Stimulated activated CD4-positive, alpha-beta T cell treated with anti-CD3 and anti-CD28 coated beads, Interleukin-1b, Interleukin-23, amount 100 ng/mL, for 48 hours (primary cell): ENCODE measurements at places on chromosomes 6 and 20.

GRCh38 chr6:60952500-60952899 lies 1333.5 kb downstream of the KHDRBS2 start:
- DNase-seq, result no peak

DNA sequence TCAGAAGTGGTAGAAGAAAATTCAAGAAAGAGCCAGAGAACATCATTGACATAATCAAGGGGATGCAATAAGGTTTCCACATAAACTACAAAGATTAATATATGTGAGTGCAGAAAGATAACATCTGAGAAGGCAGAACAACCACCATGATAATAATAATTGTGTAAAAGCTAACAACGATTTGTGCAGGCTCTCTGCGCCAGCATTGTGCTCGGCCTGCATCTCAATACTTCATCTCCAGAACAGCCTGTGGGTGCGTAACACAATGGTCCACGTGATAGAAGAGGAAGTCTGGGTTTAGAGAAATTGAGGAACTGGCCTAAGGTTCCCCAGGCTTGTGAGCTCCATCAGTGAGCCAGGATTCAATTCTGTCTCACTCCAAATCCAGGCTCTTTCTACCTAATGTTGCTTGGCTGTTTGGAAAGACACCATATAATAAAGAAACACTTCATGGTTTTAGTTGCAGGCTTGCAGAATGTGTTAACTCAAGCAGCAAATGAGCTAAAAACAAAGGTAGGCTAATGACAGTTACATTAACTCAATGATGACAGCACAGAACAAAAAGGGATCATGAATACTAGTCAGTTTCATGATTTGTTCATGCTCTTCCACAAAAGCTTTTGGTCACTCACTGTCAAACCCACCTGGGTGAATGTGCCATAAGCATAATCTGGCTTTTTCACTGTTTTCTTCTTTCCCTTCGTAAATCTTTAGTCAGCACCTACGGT lies 71.2 kb downstream of the LY86 start:
- no peak for DNase-seq

GRCh38 chr20:48659858-48660257 lies 167.9 kb downstream of the PREX1 start:
- no peak for DNase-seq

- DNase-seq, result no peak
Observed at GRCh38 chr6:38436726-38437465, 202.8 kb downstream of the BTBD9 start.

- no peak for DNase-seq
Observed at GRCh38 chr6:2803731-2804429, 37.8 kb downstream of the SERPINB1 start.

DNA sequence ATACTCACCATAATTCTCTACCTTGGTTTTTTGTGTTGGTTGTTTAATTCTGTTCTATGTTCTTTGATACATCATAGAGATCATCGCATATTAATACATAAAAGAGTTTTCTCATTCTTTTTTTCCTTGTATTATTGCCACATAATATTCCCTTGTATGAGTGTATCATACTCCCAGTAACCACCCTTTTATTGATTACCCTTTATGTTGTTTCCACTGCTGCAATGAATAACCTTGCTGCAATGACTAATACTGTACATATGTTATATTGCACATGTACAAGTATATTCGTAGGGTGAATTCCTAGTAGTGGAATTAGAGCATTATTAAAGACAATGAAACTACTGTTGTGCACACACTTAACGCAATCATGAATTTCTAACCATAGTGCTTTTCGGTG lies 9.1 kb upstream of the SF3B5 start:
- DNase-seq, result no peak

GRCh38 chr6:144397141-144397540 lies 112.0 kb downstream of the UTRN start:
- DNase-seq, result no peak

GRCh38 chr6:117555262-117555849 lies 47.0 kb downstream of the GOPC start:
- DNase-seq, result no peak

DNA sequence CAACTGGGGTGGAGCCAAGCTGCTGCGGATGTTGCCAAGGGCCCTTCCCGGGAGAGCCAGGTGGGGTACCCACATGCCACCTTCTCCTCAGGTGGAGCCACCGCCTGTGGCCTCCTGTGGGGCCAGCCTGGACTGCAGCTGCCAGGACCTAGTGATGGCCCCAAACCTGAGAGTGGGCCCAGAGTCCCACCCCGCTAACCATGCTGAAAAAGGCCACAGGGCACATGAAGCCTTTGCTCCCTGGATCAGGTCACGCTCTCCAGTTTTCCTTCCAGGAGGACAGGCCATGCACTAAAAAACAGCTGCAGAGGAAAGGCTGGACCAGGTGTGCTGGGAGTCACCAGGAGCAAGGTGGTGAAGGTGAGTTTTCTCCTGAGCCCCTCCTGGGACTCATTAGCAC lies 73.9 kb upstream of the SLC22A16 start:
- no peak for DNase-seq

DNA sequence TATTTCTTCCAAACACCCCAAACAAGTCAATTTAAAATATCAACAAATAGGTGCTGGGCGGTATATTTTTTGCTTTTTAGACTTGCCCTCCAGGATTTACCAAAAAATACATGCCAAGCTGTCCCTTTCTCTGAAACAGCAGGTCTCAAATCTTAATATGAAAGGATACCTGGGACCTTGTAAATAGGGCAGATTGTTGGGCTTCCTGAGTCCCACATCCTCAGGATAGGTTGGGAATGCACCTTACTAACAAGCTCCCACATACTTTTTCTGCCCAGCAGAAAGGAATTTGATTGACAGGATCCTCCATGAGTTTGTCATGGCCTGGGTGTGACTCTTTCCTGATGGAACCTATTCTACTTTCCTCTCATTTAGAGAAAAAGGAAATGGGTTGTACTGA lies 4.9 kb upstream of the SLC24A3 start:
- DNase-seq, result no peak

- no peak for DNase-seq
Observed at GRCh38 chr6:6699741-6700367, 111.3 kb downstream of the LY86 start.

- peak; percentile 74 for DNase-seq
Observed at GRCh38 chr6:149190224-149190831, 127.2 kb upstream of the TAB2 start.

DNA sequence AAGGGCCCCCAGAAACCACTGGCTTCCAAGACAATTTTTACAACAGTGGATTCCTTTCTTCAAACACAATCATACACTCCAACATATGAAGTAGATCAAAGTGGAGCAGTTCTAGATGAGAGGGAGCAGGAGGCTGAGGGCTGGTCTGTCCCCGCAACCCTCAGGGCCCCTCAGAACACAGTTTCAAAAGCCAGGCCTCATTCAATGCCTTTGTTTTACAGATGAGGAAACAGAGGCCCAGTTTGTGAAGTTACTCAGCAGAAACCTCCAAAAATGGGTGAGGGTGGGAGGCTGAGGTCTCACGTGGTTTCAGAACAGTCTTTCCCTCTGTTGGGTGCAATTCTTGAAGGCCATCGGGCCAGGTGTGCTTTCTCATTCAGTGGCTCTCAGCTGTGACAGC lies 134.9 kb downstream of the SCML4 start:
- no peak for DNase-seq

- DNase-seq, result no peak
Observed at GRCh38 chr6:118679327-118679901, 28.0 kb upstream of the CEP85L start.

DNA sequence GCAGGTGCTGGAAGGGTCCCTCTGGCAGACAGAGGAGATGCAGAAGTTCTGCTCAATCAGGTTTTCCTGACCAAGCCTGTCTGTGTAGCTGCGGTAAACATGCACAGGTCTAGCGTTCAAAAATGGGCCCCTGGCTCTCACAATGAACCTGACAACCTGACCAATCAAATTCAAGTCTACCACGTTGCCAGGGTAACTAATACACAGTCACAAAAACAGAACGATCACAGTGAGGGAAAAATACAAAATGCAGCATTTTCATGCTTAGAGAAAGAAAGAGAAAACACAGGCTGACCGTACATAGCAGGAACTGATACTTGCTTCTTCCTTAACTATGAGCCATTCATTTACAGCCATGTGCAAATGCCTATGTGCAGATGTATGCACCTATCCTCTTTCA lies 353.1 kb upstream of the TSHZ2 start:
- no peak for DNase-seq

DNA sequence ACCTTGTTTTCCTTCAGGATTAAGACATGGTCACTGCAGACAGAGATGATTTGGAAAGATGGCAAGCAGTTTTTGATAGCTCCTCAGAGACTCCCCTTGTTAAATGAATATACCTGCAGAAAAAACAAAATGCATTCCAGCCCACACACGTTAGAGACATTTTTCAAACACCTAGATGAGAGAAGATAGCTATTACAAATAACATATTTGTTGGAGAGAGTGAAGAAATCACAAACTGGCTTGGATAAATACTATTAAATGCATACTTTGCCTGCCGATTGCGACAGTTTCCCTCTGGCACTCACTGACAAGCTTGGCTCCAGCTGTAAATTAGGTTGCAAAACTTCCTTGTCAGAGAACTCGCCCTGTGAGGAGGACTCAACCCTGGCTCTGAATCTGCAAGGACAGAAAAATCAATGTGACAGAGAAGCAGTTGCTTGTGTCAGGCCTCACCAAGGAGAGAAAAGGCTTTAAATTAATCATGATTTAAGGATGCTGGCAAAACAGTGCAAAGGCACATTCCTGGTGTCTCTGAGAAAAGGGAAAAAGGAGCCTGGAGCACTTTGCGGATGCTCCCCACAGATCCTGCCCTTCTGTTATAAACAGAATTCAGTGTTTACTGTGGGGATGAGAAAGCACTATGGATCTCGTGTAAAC lies 423.7 kb upstream of the MARCKS start:
- DNase-seq, result no peak

DNA sequence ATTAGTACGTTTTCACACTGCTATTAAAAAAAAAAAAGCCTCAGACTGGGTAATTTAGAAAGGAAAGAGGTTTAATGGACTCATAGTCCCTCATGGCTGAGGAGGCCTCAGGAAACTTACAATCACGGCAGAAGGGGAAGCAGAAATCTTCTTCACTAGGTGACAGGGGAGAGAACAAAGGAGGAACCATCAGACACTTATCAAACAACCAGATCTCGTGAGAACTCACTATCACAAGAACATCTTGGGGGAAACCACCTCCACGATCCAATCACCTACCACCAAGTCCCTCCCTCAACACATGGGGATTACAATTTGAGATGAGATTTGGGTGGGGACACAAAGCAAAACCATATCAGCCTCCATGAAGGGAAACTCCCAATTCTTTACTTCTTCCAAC lies 85.2 kb upstream of the MAFB start:
- DNase-seq, result no peak

DNA sequence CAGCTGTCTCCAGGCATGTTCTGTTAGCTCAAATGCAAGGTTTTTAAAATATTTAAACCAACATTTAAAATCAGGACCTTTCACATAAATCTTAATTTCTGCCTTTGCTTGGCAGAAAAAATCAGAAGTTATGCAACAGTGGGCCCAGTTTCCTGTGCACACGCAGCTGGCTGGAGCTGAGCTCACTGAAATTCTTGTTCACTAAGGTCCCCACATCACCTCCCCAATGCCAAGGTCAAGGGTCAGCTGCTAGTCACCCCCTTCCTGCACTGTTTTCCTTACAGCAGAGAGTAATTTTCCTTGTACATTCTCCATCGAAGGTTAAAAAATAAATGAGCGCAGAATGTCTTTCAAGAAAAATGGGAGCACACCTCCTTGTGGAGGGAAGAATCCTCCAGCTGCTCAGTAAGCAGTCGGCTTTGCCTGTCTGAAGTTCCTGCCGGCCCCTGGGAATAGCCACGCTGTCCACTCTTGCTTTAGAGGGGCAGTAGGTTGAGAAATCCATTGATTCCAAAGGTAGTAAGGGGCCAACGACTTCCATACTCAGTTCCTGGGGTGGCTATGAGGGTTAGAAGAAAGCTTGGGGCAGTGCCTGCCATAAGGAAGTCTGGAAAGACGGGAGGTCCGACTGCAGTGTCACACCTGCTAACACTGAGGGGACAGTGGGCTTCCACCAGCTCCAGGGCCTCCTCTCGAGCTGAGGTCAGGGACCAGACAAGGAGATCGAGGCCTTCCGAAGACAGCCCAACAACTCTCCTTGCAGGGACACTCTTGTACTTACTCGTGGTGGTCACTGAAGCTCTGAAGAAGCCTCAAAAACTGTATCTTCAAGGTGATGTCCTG lies 56.8 kb downstream of the MYH7B start:
- no peak for DNase-seq

- DNase-seq, result no peak
Observed at GRCh38 chr6:33139596-33140206, 52.6 kb downstream of the COL11A2 start.

GRCh38 chr20:38127920-38128528 lies 37.0 kb downstream of the TGM2 start:
- no peak for DNase-seq

DNA sequence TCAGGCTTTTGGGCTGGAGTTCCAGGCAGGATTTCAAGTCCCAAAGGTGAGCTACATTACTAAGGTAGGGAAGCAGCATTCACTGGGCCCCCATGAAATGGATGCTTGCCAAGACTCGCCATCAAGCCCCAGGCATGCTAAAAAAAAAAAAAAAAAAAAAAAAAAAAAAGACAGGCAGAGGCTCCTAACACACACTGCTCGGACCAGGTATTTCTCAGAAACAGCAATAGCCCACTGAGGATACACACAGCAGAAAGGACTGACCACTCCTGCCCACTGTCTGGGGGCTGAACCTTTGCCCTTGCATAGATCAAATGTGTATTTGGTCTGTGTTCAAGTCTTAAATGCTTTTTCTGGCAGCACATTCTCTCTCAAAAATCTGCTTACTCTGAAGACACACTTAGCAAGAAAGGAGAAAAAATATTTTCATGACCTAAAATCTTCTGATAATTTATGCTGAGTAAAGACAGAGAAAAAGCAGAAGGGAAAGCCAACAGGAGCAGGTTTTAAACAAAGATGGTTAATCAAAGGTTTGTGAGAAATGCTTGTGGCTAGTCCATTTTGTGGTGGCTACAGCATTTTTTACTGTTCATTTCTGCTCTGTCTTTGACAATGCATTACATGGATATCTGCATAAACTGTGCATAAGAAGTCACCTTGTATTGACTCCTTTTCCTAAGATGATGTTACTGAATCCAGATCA lies 37.9 kb upstream of the BEND6 start:
- no peak for DNase-seq
